ENCODE measurements at places on chromosomes 3 and 15.
A peak's percentile ranks its signal among the peaks of the same experiment; 100 is the strongest.

GRCh38 chr3:127458696-127459604, 131.6 kb downstream of the TPRA1 start:
- DNase-seq, result no peak

DNA sequence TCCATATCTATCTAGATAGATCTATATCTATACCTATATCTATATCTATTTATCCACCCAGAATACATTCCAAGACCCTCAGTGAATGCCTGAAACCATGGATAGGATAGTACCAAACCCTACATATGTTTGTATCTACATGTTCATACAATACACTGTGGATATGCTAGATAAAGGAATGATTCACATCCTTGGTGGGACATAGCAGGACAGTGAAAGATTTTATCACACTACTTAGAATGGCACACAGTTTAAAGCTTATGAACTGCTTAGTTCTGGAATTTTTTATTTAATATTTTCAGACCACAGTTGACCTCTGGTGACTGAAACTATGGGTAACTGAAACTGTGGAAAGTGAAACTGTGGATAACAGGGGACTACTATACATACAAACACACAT, 198.8 kb upstream of the TTC14 start:
- DNase-seq, result no peak

- peak; percentile 69 for DNase-seq
These were observed 109.3 kb downstream of the SHQ1 start for GRCh38 chr3:72738752-72739530.

DNA sequence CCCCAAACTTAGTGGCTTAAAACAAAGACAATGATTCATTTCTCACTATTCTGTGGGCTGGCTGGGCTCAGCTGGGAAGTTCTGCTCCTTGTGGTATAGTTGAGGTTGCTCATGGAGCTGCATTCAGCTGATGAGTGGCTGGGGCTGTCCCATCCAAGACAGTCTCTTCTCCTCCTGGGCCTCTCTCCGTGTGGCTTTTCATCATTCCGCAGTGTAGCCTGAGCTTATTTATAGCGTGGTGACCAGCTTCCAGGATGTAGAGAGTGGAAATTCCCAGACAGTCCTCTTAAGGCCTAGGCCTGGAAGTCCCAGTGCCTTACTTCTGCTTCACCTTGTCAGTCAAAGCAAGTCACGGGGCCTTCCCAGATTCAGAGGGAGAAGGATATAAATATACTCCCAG, 136.7 kb upstream of the DAZL start:
- no peak for DNase-seq

- no peak for DNase-seq
These were observed 156.4 kb downstream of the NTRK3 start for GRCh38 chr15:88100181-88100580.

GRCh38 chr15:97078591-97078990, 748.1 kb downstream of the NR2F2 start:
- DNase-seq, result no peak

- no peak for DNase-seq
These were observed 24.4 kb downstream of the SEC61A1 start for GRCh38 chr3:128076483-128077201.

DNA sequence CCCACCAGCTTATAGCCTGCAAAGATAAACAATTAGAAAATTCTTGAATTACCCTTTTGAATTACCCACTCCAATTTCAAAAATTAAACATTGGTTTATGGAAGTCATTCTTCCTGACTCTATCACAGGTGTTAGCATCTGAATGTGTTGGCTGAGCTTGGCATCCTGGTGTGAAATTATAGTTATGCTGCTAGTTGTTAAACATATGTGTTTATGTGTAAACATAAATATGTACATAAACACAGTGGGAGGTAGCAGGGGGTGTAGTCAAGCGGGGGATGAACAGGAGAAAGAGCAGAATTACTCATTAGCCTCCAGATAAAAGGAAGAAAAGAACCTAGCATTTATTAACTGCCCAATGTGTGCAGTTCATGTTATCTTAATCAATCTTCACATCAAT, 530.2 kb downstream of the MCTP2 start:
- no peak for DNase-seq

DNA sequence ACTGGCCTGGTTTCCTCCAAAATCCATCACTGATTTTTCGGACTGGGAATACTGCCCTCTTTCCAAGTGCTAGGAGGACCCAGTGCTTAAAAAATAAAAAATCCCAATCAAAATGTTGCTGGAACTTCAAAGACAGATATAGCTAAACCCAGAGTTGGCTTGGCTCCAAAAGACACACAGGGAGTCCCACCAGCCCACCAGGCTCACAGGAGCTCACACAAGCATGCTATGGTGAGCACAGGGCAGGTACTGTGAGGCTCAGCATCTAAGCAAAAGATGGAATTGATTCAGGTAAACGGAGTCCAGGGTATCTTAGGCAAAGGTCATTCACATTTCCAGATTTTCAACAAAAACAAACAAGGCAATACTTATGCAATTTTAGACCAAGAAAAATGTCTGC, 3.7 kb downstream of the TRANK1 start:
- no peak for DNase-seq

DNA sequence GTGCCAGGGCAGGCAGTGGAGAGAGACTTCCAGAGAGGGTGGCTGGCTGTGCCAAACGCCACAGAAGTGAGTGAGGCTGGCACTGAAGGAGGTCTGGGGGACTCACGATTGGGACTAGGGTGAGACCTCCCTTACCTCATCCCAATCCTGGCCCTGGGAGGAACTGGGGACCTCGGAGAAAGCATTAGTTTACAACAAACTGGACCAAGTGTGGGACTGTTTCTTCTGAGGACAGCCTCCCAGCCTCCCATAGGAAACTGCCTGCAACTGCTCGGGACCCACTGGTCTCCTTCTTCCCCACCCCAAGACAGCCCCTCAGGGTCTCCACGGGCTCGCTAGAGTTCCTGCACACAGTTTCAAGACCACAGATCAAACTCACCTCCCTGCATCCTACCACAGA, 45.4 kb downstream of the ST6GAL1 start:
- no peak for DNase-seq

DNA sequence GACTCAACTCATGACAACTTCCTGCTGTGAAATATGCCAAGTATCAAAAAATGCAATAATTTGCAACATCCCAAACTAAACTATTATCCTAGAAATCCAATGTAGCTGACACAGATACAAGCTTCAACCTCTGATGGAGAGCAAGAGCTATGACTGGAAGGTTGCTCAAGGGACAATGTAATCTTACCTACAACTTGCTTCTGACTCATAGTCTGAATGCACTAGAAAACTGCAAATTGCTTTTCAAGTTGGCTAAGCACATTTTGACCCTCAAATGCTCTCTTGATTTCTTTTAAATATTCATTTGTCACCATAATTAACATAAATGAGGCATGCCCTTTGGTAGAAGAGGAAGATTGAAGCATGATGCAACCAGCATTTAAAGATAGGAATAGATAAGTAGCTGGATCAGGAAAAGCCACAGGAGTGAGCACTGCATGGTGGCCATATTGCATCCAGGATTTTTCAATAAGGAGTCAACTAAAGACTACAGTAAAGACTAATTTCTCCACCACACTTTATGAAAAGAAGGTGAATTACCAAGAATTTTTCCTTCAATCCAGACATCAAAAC, 630.8 kb upstream of the GBE1 start:
- DNase-seq, result no peak

DNA sequence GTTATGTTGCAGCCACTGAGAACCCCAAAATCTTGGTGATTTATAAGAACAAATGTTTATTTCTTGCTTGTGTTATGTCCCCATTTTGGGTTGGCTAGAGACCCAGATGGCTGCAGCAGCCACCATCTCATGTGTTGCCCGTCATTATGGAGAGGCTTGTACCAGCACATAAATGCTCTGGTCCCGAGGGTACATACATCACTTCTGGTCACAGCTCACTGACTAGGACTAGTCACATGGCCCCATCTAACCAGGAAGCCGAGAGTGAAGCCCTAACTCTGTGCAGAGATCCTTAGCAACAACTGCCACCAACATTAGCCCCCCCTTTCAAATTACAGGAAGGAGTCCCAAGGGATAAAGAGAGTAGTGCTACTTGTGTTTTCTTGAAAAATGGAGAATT, 25.5 kb upstream of the HACD2 start:
- DNase-seq, result no peak

DNA sequence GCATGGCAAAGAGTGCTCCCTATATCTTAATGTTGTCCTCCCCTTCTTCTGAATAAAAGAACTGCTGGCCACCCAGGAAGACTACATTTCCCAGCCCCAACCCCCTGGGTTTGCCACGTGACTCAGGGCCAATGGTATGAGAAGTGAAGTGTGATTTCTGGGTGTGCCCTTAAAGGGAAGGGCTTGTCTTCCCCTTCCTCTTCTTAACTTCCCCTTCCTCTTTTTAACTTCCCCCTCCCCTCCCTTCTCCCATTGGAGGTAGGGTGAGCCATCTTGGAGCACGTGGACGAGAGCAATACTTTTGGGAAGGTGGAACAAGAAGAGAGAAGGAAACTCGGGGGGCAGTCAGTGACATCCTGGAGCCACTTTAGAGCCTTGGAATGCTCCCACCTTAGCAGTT, 6.8 kb upstream of the KBTBD12 start:
- no peak for DNase-seq

DNA sequence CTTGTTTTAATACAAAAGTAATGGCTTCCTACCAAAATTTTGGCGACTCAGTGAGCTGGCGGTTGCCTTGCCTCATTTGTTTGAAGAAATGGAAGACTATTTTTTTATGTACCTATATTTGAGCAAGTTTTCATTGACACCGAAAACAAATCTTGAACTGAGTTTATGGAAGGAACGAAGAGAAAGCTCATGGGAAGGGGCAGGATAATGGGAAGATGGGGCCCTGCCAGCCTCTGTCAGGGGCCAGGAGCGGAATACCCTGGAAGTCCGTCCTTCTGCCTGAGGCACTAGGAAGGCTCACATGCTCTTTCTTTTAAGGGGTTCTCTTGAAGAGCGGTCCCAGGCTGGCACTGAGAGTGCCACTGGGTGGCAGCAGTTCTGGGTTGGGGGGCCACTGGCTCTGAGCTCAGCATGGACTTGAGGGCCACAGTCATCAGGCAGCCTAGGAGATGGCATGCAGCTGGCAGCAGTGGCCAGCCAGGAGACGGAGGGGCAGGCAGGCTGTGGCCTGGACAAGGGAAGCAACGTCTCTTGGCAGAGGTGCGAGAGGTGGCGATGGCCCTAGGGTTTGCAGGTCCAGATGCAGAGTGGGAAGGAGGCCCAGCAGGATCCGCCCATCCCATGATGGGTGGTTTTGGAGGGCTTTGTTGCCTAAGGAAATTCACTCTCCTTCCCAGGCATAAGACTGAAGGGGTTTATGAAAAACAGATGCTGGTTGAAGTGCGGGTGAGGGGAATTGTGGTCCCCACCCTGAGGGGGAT, 41.6 kb downstream of the ISG20 start:
- DNase-seq, result no peak

DNA sequence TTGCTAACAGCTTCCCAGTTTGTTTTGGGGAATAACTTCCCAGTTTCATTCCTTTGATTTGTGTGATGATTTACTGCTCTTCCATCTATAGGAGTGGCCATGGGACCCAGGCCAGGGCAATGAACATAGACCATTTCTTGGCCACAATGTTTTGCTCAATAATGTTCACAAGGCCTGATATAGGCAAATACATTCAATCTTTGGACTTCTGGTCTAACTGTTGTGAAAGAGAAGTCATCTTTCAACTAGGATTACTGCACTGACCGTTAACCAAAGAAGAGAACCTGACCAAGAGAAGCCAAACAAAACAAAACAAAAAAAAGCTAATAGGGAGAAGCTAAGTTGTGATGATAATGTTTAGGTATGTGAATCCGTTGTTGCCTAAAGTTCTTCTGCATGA, 221.8 kb upstream of the SUCLG2 start:
- DNase-seq, result no peak

DNA sequence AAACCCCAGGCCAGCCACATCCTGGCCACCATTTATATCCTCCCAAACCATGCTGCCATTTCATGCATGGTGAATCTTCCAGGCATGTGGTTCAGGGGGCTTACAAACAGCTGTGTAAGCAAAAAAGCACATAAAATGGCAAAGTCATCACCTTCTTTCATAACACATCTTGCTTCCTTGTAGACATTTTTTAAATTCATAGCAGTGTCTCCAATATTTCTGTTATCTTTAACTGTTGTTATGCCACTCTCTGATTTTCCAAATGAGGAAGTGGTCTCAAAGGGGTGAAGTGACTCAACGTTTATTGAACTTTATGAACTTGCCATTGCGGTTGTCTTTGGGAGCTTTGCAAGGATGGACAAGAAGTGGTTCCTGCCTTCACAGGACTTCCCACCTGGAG, 264.4 kb downstream of the MEX3B start:
- DNase-seq, result no peak

DNA sequence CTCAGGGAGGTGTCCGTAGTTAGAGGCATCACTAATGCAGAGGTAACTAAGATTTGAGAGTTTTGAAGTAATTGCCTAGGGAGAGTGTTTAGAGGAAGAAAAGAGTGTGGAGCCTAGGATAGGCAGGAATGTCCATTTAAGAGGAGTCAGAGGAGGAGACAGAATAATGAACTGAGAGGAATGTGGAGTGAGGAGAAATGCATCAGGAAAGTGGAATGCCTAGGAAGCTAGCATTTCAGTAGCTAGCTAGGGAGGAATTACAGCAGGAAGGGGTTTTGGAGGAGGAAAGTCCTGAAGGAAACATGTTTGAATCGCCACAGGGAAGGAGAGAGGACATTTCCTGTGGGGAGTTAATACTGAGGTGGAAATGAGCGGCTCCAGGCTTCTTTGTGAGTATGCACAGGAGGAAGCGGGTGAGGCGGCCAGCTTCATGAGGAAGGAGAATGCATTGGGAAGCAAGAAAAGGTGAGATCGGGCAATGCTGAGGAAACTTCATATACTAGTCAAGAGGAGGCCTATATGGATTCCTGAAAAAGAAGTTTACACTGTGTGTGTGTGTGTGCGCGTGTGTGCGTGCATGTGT, 154.3 kb downstream of the TMEM108 start:
- no peak for DNase-seq

DNA sequence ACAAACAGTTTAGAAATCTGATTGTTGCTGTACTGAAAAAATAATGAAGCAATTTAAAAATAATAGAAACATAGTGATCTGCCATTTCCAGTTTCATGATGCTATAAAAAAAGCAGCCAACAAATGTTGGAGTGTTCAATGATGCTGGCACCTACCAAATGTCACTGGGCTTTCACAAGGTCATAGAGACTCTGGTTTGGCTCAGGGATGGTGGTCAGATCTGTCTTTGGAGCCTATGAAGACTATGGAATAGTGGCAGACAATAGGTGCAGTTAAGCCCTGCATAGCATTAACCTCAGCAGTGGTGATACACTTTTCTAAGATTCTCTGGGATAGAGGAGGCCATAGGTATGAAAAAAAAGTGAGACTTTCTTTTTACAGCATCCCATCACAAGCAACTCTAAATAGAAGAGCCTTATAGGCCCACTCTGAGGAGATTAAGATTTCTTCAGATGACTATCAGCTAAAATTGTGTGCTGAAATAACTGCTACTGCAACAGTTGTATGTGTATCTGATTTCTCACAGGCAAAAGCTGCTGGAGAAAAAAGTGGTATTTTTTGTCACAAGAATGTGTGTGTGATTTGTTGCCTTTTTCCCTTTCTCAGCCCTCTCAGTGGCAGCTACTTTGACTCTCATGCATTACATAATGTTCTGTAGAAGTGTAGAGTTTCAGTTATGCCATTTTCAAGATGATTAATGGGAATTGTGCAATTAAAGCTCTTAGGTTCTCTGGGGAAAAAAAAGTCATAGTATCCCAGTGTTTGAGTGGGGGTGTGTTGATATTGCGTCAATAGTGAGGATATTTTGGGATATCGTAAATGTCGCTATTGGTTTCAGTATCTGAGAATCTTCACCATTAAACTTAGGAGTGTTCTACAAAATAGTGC, 137.4 kb downstream of the MBNL1 start:
- no peak for DNase-seq

- no peak for DNase-seq
These were observed 35.4 kb downstream of the CYP11A1 start for GRCh38 chr15:74332011-74332410.

GRCh38 chr15:89093509-89093908, 5.3 kb downstream of the ABHD2 start:
- no peak for DNase-seq

Data from activated CD4-positive, alpha-beta T cell treated with anti-CD3 and anti-CD28 coated beads, Interleukin-2, Interleukin-4, amounts not matched to agents 100 ng/mL and 50 ng/mL, durations not matched to agents 16 hours and 8 hours (primary cell).